ENCODE measurements at places on chromosomes 12 and 14.

DNA sequence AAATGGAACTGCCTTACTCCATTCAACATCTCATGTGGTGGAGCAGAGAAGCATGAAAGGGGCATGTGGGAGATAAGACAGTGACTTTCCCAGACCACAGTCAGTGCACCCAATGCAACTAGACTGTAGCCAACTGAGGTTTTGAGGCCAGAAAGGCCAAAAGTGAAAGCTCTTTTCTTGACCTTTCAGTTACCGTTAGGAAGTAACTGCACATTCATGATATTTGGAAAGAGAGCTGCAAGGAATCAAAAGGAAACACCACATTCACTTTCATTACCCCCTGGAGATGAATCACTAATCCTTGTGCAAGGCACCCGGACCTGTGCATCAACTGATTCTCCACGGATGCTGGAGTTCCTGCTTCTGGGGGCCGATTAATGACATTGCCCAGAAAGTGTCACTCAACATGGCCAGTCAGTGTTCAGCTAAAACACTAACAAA, 72.9 kb upstream of the ELK3 start:
- peak; percentile 12 for DNase-seq

DNA sequence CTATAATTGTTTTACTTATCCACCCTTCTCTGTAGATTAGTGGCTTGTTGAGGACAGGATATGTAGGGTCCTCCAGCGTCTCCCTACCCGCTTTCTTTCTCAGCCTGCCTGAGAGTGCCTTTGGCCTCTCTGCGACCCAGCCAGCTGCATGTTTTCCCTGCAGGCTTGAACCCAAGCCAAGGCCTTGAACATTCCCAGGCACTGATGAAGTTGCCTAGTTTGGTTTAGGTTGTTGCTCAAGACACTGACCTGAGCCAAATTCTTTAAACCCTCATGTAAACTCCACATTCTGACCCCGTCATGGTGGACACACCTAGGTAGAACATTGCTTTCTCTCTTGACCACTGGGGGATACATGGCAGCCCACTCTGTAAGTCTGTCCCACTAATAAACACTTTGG, 33.4 kb upstream of the TXNRD1 start:
- DNase-seq = peak; percentile 88

GRCh38 chr12:59069516-59069915, 149.2 kb upstream of the LRIG3 start:
- DNase-seq = no peak

DNA sequence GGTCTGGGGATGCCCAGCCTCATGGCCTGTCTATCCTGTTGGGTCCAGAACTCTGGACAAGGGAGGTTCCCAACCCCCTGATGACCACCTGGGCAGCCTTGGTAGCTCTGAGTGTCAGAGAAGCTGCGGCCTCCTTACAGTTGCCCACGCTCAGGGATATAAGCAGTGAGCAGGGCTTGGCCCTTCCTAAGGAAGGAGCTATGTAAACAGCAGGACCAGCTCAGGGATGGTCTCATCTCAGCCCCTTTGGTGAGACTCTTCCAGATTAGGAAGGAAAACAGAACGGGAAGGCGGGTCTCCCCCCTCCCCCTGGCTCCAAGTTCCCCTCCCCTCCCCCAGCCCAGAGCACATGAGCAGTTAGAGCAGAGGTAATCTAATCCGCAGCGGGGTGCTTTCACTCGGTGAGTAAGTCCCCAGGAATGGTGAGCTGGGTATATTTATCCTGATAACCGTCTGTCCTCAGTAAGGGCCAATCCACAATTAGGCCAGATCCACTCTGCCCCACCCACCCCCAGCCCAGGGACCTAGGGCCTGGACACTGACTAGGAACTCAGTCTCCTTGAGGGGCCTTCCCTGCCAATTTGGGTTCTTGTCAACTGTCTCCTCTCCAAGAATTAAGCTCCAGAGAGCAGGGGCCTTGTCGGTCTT, 29.5 kb upstream of the RPLP0 start:
- peak; percentile 99 for DNase-seq

DNA sequence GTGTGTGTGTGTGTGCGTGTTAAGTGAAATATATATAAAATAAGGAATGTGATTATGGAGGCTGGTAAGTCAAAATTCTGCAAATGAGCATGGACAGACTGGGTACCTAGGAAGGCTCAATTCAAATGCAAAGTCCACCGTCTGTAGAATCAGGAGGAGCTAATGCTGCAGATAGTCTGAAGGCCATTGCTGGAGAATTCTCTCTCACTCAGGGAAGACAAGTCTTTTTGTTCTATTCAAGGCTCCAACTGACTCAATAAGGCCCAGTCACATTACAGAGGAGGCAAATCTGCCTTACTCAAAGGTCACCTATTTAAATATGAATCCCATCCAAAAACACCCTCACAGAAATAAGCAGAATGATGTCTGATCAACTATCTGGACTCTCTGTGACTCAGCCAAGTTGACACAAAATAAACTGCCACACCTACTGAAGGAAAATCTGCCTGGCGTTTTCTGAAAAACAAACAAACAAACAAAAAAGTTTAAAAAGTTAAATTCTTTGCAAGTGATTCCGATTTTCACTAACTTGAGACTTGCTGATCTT, 684 bp upstream of the KLRF2 start:
- no peak for DNase-seq

DNA sequence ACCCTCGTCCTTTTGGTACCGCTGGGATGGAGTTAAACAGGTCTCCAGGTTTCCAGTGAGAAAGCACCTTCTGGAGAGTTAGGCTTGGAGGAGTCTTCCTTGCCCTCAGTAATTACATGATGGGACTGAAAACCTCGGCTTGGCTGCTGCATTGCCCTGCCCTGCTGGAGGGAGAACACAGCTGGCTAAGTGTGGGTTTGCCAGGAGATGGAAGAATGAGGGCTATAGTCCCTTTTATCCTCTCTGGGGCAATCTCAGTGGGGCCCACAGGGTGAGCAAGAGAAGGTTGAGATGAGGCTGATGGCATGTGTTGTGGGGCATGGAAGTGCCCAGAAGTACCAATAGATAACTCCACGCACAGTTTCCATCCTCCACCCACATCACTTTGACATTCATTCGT, 23.2 kb upstream of the MEG3 start:
- no peak for DNase-seq

GRCh38 chr12:57717131-57717530, 21.4 kb downstream of the AGAP2 start:
- DNase-seq = no peak

- DNase-seq = no peak
Observed at GRCh38 chr12:64660237-64661018, 50.1 kb downstream of the RASSF3 start.

DNA sequence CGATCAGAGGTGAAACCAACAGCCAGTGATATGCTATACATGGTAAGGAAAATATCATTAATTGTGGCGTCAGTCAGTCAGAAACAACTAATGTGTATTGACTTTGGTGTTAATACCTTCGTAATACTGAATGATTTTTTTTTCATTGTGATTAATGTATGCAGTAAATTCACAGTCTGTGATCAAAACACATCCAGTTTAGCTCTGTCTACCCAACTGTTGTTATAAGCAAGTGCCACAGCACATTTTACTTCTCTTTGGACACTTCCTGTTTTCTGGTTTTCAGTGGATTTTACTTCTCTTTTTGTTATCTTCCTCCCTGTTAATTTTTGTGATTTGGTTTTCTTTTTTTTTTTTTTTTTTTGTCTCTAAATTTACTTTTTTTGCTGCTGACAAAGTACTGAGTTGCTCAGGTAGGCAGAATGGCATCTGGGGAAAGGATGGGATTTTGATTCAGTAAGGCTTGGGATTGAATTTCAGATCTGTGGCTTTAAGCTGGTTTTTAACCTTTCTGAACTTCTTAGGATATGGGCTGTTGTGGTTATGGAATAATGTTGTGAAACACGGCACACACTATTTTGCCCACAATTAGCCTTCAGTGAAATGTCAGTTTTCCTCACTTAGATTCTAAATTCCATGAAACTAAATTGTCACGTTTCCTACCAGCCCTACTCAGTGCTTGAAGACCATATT, 604 bp downstream of the GLIPR1 start:
- no peak for DNase-seq

DNA sequence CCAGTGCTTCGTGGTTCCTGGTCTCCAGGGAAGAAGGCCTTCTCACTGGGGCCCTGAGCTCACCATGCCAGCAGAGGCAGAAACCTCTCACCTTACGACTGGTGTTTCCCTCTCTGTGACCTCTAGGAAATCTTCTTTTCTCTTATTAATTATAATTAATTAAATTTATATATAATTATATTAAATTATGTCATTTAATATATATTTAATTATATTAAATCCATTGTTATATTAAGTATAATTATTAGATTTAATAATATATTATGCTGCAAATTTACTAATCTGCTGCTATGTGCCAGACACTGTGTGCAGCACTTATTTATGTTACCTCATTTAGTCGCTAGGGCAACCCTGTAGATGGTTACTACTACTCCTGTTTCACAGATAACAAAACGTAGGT, 70.3 kb upstream of the MBIP start:
- DNase-seq = no peak
